Left cardiac atrium (tissue), 4 donors: ENCODE measurements at places on chromosomes 12 and 14. TPM values are rescaled to one million over a fixed set of nuclear protein-coding genes. Genes with fewer than 3 reads are reported as not detected.

The EPS8 gene
- total RNA-seq: 46.0 TPM

GRCh38 chr12:47838286-47838931 is 18.7 kb upstream of the HDAC7 start:
- DNase-seq: no peak

GRCh38 chr12:12807970-12808702 is 5.0 kb upstream of the DDX47 start:
- peak; percentile 65 for DNase-seq

The MYF6 gene
- not detected for total RNA-seq

DNA sequence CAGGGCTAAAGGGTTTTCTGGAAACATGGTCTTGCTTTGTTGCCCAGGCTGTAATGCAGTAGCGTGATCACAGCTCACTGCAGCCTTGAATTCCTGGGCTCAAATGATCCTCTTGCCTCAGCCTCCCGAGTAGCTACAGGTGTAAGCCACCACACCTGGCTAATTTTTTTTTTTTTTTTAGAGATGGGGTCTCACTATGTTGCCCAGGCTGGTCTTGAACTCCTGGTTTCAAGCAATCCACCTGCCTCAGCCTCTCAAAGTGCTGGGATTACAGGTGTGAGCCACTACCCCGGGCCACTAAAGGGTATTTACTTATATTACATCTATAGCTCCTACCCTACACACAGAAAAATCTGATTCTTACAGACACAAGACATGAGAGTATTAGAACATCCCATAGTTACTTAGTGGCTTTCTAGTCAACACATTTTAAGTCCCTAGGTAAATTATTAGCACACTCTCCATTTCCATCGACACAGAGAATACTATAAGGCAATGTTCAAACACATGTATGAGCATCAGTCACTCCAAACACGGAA is 6.2 kb upstream of the DCAF11 start:
- DNase-seq: no peak

- DNase-seq: no peak
These were observed 84.2 kb downstream of the AVPR1A start for GRCh38 chr12:63066782-63067181.

GRCh38 chr14:63214417-63215196 is 10.4 kb downstream of the RHOJ start:
- DNase-seq: no peak
